ENCODE measurements at places on chromosomes 5 and 9.

- no peak for DNase-seq
Observed at GRCh38 chr9:73046769-73047168, 93.9 kb upstream of the ALDH1A1 start.

- DNase-seq = no peak
Observed at GRCh38 chr9:121463026-121463807, 36.4 kb downstream of the GGTA1 start.

DNA sequence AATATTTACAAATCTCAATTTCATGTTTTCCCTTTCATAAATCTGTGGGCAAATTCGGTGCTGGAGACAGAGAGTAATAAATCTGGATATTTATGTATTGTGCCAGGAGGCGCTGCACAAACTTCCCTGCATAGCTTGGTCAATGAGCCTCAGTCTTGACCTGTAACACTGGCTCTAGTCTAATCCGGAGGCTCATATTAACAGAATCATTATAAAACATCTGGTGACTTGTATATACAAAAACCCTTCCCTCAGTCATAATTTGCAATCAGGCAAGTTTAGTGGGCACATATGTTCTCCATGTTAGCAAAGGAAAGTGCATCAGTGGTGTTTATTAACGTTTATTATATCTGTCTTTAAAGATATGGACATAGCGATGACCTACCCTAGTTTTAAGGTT, 104.0 kb upstream of the BNC2 start:
- no peak for DNase-seq

- no peak for DNase-seq
Observed at GRCh38 chr5:157524887-157525286, 50.7 kb downstream of the ADAM19 start.

GRCh38 chr9:4786599-4786998, 6.1 kb upstream of the RCL1 start:
- DNase-seq = no peak

DNA sequence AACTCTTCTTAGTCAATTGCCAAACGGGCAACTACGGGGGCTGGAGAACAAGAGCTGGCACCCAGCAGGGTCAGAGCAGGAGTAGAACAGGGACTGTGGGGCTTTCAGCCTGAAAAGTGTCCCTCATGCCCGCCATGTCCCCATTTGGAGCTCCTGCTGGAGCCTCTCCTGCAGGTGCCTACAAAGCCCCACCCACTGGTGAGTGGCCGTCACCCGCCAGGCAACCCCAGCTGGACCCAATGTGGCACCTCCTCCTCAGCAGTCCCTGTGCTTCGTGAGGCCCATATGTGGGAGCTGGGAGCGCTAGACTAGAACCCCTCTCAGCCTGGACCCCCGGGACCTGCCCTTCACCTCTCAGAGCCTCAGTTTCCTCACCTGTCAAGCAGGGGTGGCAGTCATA, 40.9 kb downstream of the VAV2 start:
- DNase-seq = no peak

DNA sequence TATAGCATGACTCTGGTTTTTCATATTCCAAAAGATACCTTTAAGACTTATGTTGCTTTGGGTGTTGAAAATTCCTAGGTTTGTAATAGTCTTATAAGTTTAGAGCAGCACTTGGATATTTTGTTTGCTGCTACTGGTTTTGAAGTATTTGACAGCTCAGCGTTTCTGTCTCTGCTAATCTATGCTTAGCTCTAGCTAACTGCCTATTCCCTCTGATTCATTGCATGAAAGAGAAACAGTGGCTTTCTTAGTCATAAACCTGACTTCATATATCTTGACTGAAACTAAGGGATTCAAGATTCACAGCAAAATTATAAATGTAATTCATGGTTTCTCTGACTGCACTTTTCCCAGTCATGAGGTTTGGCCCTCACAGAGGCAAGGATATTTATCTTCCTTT, 35.6 kb upstream of the ANXA1 start:
- no peak for DNase-seq

- peak; percentile 60 for DNase-seq
Observed at GRCh38 chr5:33892620-33893137, 889 bp upstream of the ADAMTS12 start.

- DNase-seq = no peak
Observed at GRCh38 chr5:168426864-168427172, 59.5 kb upstream of the RARS1 start.

GRCh38 chr5:53340956-53341750, 139.3 kb upstream of the FST start:
- DNase-seq = no peak

GRCh38 chr9:84349671-84350070, 9.1 kb upstream of the SLC28A3 start:
- DNase-seq = no peak

- DNase-seq = no peak
Observed at GRCh38 chr9:107438211-107439031, 51.1 kb downstream of the KLF4 start.

- DNase-seq = no peak
Observed at GRCh38 chr5:56761151-56761885, 54.0 kb upstream of the MAP3K1 start.

- no peak for DNase-seq
Observed at GRCh38 chr5:52010454-52010853, 627.2 kb downstream of the ISL1 start.

DNA sequence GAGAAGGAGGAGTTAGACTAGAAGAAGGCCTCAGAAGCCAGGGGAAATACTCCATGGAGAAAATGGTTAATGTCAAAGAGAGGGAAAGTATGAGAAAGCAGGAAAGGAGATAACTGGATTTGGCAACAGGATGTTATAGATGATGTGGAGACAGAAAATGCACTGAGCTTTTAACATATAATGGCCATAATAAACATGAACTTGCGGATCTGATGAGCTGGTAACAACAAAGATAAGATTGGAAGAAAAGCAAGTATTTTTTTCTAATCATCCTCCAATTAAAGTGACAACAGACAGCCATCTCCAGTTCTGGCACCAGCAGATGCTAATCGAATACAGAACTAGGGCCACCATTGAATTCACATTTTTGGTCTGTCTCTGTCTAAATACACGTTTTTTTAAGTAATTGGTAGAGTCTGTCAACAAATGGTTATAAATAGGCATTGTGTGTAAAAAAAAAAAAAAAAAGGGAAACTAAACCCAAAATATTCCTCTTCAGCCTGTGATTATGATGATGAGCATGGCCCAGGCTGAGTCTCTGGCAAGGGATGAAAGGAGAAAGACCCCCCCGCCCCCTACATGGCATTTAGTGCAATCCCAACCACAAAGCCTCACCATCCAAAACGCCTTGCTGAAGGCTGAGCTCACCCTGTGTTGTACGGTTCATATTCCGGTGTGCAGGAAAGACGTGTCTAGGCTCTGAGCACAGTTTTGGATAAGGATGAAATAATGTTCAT, 149.5 kb upstream of the LHFPL2 start:
- DNase-seq = peak; percentile 86

DNA sequence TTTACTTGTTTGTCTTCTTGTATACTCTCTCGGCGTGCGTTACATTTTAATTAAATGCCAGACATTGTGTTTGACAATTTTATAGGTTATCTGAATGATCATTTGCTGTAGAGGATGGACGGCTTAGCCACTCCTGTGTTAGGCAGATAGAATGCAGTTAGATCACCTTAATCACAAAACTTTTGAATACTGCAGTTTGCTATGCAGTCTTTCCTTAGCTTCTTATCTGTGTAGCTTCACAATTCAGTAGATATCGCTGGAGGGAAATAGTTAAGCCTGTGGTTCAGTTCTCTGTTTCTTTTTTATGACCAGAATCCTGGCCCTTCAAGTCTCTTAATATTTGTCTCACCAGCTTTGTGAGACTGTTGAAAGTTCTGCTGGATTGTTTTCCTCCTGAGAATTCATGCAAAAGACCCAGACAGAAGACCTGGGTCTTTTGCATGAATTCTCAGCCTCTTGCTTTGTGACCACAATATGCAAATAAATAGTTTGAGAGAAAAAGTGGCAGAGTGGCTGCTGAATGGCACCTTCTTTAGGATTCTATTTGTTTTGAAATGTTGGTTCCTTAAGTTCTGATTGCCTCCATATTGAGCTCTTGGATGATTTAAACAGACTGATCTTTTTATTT, 40.2 kb downstream of the RASA1 start:
- no peak for DNase-seq

GRCh38 chr5:32733590-32734340, 22.6 kb downstream of the NPR3 start:
- DNase-seq = no peak
